ENCODE measurements at places on chromosomes 7 and 10.
A peak's percentile ranks its signal among the peaks of the same experiment; 100 is the strongest.

- DNase-seq = no peak
Measured at GRCh38 chr10:125190946-125191345, 30.6 kb upstream of the CTBP2 start.

- no peak for DNase-seq
Measured at GRCh38 chr10:93826355-93826754, 67.4 kb upstream of the SLC35G1 start.

GRCh38 chr7:33411020-33411419, 281.7 kb downstream of the BBS9 start:
- DNase-seq = no peak

- DNase-seq = peak; percentile 78
Measured at GRCh38 chr10:71512761-71513539, 116.2 kb downstream of the CDH23 start.

DNA sequence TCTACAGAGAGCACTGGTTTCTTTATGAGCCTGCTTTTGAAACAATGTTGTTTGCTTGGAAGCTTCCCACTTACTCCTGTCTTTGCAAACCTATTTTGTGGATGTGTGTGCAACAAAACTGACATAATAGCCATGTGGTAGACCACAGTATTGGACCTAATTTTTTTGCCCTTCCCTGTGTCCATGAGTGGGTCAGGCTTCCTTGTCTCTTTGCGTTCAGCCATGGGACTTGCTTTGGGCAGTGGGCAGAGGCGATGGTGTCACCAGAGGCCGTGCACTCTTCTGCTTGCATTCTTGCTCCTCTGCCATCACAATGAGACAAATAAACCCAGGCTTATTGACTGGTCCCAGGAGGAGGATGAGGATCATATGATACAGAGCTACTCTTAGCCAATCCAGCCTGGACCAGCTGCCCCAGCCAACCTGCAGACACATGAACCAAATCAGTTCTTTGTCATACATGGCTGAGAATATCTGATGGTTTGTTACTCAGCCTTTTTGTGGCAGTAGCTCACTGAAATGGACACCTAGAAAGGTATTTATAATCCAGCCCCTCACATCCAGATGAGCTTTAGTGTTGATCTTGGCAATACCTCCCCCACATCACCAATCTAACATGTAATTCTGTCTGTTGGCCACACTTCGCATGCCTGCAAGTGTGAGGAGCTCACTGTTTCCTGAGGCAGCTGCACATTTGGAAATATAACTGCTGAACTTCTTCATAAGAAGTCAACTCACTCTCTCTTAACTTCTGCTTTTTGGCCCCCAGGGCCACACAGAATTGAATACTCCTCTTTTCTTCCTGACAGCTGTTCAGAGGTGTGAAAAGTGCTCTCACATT, 427.8 kb upstream of the ZMIZ1 start:
- DNase-seq = no peak

DNA sequence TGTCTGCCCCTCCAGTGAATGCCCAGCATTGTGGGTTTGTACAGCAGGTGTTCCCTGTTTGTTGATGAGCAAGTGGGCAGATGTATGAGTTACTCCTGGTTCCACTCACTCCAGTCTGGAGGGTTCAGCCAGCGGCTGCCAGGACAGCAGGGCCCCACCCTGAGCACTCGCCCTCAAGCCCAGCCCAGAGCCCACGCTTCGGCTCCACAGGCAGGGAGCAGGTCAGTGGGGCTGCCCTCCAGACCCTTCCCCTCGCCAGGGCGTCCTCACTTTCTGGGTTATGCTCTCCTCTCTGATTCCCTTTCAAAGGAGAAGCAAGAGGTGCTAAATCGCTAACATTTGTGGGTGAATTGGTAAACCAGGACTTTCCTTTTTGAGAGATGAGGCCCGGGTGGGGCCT, 4.8 kb upstream of the VIPR2 start:
- DNase-seq = no peak

GRCh38 chr7:152677808-152678670, 2.1 kb upstream of the XRCC2 start:
- DNase-seq = peak; percentile 90

- no peak for DNase-seq
Measured at GRCh38 chr10:126331101-126331500, 57.2 kb downstream of the ADAM12 start.
